ENCODE measurements at places on chromosomes 4 and X.
A peak's percentile ranks its signal among the peaks of the same experiment; 100 is the strongest.

DNA sequence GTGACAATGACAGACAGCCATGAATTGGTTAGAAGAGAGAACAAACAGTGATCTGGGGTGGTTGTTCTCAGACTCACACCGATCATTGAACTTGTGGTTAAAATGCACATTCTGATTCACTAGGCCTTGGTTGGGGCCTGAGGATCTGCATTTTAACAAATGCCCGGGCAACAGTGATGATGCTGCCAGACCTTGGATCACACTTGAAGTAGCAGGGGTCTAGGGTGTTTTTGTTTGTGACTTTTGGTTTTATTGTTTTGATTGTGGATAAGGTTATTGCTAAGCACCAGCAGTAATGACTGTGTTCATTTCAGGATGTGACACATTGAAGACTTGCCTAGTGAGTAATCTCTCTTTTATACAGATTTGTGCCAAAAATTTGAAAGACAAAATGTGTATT lies 36.5 kb downstream of the TXLNG start:
- no peak for DNase-seq

DNA sequence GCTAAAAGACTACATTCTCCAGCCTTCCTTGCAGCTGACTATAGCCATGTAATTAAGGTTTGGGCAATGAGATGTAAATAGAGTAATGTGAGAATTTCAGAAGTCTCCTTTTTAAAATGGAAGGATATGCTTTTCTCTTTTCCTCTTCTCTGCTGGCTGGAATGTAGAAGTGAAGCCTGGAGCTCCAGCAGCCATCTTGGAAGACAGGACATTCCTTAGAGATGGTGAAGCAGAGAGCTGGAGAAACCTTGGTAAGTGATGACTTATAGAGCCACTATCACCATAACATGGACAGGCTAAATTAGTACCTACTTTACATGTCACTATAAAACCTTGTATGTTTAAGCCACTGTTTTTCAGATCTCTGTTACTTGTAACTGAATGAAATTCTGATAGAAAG lies 48.0 kb downstream of the RASL11B start:
- DNase-seq, result no peak

DNA sequence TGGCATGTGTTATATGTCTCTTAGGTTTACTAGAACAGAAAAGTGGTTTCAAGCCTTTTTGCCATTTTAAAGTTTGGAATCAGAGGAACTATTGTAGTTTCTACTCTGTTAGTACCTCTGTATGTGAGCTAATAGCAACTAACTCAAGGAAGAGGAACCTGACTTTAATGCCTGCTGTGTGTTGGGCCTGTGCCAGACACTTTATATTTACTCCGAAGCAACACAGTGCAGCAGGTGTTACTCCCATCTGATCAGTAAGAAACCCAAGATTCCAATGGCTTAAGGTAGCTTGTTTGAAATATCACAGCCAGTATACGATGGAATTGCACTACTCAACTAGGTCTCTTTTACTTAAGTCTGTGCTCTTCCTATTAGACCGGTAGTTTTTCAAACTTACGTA lies 79.2 kb downstream of the USP9X start:
- peak; percentile 17 for DNase-seq

DNA sequence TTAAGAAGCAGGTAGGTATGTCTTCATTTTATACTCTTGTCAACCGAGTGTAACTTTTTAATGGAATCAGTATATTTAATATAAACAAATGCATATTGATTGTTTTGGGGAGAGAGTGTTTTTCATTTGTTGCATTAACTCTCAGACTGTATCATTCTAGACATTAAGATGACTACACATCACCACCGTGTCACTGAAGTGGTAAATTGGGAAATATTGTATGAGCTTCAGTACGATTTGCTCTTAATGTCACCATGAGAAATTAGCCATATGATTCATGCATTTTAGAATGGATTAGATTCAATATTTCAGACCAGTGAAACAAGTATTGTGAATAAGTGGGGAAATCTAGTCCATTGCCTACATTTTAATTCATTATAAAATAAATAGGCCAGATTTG lies 9.7 kb upstream of the MFAP3L start:
- DNase-seq, result no peak

- DNase-seq, result no peak
Observed at GRCh38 chr4:120557372-120557771, 365.2 kb downstream of the PRDM5 start.

DNA sequence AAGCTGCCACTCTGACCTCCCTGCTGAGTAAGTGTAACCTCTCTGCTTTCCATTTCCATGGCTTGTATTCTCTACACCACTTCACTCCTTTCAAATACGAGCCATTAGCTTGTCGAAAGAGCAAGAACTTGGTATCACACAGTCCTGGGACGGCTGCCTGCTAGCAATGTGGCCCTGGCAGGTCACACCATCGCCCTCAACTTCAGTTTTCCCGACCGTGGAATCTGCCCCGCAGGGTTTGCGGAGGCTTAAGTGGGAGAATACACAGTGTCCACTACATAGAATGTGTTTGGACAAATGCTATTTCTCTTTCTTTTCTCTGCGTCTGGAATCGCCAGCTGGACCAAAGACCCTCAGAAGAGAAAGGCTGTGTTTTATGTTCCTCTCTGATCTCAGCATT lies 78.6 kb upstream of the STOX2 start:
- no peak for DNase-seq

DNA sequence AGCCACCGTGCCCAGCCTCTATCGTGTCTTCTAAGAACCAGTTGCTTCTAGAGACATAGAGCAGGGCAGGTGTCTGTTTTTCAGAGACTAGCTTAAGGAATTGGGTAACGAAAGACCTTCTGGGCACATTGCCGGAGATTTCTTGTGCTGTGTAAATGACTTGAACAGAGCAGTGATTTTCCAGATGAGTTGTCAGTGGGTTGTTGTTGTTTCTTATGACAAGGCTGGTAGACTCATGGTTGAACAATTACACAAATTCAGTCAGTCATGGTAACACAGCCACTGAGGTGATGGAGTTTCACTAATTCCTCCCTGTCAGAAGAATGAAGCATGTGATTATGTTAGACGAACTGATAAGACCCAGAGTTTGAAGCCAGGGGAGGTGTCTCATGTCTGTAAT lies 20.5 kb upstream of the DDX3X start:
- no peak for DNase-seq

- DNase-seq, result no peak
Observed at GRCh38 chr4:160808174-160808573, 1355.6 kb downstream of the FSTL5 start.

DNA sequence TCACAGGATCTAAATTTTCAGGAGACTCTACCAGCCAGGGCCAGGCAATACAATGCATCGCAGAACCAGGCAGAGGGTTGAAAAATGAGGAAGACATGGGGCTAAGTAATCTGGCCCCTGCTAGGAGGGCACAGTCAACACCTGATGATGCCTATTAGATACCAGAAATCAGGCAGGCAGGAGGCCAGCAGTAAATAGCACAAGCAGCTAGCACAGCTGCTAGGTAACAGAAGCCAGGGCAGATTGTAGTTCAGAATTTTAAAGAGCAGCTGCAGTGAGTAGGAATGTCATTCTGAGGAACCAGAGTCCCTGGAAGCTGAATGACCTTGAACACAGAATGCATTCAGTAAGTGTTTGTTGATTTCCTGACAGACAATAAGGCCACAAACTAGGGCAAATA lies 38.8 kb upstream of the TRPC5OS start:
- DNase-seq, result no peak

- no peak for DNase-seq
Observed at GRCh38 chr4:80062527-80062926, 10.5 kb downstream of the ANTXR2 start.

GRCh38 chr4:156547439-156547838 lies 424.2 kb downstream of the PDGFC start:
- DNase-seq, result peak; percentile 36

- DNase-seq, result no peak
Observed at GRCh38 chrX:368811-369562, 17.7 kb downstream of the PPP2R3B start.

DNA sequence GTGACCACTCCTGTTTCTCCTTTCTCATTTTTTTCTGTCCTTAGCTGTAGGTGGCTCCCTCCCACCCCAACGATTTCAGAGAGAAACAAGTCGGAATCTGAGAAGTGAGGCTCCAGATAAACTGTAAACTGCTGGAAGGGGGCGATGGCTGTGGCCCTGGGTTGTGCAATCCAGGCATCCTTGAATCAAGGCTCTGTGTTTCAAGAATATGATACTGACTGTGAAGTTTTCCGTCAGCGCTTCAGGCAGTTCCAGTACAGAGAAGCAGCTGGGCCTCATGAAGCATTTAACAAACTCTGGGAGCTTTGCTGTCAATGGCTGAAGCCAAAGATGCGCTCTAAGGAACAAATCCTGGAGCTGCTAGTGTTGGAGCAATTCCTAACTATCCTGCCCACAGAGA lies 37.7 kb downstream of the ETDC start:
- DNase-seq, result no peak

GRCh38 chr4:82851885-82852750 lies 38.8 kb downstream of the SEC31A start:
- DNase-seq, result peak; percentile 72

DNA sequence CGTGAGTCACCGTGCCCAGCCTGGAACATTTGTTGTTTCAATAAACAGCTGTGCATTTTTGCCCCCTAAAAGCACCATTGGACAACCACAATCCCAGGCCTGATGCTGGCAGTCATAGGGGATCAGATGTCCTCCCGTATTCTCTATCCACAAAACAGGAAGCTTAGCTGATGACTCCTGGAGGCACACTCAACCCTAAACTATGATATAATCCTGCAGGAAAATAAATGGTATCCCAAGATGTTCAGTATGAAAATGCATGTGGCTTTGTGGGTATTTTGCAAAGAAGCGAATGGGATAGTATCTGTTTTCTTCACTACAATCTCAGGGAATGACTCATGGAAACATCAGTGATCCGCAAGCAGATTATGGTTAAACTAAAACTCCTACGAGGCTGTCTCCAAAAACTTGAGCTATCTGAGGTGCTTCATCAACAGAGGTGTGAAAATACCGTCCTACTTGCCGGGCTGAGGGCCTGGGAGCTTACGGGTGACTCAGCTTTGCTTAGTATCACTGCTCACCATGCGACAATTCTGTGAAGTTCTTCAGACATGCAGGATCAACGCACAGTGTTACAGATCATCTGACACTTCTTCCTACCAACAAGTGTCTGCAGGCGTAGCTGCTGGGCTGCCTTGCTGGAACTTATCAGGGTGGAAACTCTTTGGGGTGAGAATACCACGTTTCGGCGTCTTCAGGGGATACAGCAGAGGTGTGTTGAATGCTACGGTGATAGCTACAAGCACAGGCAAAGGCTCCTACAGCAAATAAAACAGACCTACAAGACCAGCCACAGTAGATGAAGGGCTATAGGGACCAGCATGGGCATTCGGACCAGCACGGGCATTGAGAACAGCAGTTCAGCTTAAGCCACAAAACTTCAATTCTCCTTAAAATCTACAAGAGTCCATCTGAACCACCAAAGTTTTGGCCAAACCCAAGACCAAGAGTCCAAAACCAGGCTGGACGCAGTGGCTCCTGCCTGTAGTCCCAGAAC lies 148.5 kb downstream of the DHRSX start:
- no peak for DNase-seq

DNA sequence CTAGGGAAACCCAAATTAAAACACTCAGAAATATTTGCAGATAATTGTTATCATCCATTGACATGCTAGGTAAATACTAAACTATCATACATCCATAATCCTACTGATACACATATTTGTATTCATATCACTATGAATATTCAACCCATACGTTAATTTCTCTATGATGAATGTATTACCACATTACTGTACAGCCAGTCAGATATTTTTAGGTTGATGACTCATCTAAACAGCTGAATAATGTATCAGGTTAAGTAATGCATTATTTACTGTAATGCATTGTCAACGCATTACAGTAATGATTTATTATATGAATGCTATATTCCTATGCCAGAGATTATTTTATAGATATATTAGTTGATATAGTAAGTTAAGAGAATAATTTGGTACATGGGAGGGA lies 37.1 kb downstream of the VEGFC start:
- DNase-seq, result no peak

DNA sequence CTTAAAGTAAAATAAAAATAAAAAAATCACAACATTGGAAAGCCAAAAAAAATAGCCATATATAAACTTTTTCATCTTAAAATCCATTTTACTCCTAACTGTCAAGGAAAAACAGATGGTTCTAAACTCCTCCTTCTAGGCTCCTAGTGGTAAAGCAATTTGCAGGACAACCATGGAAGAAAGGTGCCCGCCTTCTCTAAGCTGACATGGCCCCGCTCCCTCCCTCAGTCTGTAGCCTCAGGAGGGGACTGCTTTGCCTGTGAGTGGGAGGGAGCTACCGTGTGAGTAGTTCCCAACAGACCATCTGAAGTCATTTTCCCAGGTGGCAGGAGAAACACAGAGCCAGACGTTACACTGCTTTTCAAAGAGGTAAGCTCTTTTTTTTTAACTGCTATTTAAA lies 336.2 kb upstream of the FAT1 start:
- no peak for DNase-seq

DNA sequence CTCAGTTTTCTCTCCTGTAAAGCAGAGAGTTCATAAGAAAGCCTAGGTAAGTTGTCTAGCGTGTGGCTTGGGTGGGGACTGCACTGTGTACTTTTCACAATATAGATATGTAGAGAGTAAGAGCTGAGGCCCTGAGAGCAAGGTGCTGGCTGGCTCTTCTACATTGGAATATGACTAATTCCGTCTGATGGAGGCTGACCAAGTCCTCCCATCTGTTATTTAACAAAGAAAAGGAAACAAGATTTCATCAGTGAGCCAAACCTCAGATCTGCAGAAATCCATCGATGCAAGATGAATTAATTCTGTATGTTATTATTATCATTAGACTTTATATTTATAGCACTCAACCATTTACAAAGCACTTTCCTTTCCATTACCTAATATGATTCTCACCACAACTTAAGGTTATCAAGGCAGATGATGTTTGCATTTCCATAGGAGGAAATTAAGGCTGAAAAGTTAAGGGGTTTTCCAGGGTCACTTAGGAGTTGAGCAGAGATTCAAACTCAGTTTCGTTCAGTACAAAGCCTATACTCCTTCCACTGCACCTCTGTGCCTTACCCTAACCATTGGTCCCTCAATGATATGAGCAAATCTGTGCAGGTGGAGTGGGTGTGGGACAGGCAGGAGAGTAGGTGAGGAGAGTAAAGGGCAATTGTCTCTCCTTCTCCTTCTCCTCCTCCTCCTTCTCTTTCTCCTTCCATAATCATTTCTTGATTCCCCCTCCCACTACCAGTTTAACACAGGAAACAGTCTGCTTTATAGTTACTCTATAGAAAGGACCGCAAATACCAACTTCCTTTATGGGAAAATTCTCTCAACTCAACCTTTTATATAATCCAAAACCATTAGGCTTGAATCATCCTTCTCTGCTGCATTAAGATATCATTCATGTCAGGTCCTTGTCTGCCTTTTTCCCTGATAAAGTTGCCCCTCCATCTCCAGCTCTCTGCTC lies 27.6 kb upstream of the SRD5A3 start:
- no peak for DNase-seq

DNA sequence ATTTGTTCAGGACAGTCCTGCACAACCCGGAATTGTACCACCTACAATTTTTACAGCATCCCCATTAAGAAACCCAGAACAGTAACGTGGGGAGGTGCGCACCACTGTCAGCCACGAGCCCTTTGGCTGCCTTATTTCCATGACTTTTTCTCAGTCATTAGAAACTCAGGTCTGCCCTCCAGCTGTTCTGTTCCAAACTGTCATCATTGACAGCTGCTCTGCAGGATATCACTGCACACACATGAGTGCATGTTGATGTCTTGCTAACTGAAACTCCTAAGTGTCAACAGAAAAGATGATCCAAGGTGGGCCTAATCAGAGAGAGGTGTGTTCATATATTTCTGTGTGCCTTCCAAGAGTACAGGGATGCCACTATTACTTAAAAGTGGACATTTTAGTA lies 123.4 kb downstream of the PARM1 start:
- no peak for DNase-seq

GRCh38 chr4:15902746-15903145 lies 35.8 kb downstream of the FGFBP1 start:
- peak; percentile 72 for DNase-seq

All from hematopoietic multipotent progenitor cell treated with erythropoietin and hydrocortisone succinate and interleukin-3 and kit ligand, for 4 days (in vitro differentiated cells).